Kidney epithelial cell (primary cell): ENCODE measurements at places on chromosomes 7 and 10.
A peak's percentile ranks its signal among the peaks of the same experiment; 100 is the strongest.

DNA sequence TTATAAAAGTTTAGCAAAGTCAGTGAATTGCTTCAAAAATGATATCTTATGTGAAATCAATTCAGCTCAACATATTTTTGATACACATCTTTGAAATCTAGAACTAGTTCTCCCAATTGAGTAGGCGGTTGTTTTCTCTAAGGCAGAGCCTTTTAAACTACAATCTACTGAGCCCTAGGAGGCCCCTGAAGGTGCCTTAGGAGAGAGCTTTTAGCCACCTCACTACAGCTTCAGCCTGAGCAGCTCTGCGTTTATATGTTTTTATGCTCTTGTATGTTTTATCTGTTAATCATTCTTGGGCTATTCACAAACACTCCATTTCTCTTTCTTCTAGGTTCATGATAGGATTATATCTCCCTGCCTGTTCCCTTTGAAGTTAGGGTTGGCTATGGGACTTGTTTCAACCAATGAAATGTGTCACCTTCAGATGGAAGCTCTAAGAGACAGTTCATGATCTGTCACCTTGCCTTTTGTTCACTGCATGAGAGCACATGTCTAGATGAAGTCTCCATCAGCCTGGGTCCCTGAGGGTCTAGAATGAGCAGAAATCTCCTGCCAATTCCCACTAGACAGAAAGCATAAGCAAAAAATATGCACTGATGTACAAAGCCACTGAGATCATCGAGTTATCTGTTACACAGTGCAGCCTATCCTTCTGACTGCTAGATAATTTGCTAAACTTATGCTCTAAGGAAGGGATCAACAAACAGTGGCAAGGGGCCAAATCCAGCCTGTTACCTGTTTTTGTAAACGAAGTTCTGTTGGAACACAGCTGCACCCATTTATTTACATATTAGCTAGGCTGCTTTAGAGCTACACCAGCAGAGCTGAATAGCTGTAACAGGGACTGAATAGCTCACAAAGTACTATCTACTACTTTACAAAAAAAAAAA lies 128.5 kb upstream of the CDK1 start:
- no peak for DNase-seq

DNA sequence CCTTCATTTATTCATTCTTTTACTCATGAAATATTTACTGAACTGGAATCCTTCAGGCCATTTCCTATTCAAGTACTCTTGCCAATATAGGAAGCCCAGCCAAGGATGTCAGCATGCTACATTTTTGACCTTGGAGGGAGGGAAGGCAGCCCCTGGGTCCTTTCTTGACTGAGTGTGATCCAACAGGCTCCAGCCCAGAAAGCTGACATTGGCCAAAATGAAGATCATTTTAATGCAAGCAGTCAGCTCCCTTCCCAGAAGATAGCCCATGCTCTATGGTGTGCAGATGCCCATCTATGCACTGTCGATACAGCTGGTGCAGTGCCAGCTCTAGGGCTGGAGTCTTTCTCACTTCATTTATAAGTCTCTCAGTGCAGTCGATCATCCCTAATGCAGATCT lies 646.0 kb downstream of the KCNMA1 start:
- DNase-seq, result no peak

GRCh38 chr10:100311298-100311697 lies 18.7 kb downstream of the PKD2L1 start:
- DNase-seq, result no peak

- no peak for DNase-seq
Measured at GRCh38 chr10:31660300-31660699, 268.3 kb downstream of the ARHGAP12 start.

DNA sequence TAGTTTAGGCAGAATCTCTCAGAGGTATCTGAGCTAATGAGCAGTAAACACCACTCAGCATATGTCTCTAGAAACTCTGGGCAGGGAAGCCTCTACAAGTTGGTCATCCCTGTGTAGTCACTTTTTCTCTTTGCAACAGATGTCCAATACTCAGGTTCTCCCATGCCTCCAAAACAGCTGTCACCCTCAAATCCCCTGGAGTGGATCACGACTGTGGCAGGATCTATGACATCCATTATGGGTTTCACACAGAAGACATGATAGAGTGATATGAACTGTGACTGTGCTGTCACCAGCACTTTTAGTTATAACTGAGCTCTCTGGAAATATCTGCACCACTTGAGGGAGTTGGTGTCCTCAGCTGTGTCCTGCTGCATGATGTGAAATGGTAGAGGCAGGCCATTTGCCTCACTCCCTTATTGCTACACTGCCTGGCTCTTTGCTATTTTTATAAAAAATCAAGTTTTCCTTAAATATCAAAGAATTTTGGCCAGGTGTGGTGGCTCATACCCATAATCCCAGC lies 24.1 kb upstream of the ZNRF2 start:
- DNase-seq, result no peak

DNA sequence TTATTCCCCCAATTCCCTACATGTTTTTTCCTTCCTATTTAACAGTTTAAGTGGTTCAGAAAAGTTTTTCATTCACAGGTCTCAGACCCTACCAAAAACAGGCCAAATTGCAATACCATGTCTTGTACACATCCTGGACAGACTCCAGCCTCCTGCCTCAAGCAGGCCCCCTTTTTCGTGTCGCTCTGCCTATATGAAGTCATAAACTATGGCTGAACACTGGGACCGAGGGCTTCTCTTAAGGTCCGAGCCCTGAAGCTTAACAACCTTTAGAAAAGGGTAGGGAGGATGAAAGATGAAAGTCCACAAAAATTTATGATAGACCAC lies 1.4 kb downstream of the FBXW4 start:
- no peak for DNase-seq

DNA sequence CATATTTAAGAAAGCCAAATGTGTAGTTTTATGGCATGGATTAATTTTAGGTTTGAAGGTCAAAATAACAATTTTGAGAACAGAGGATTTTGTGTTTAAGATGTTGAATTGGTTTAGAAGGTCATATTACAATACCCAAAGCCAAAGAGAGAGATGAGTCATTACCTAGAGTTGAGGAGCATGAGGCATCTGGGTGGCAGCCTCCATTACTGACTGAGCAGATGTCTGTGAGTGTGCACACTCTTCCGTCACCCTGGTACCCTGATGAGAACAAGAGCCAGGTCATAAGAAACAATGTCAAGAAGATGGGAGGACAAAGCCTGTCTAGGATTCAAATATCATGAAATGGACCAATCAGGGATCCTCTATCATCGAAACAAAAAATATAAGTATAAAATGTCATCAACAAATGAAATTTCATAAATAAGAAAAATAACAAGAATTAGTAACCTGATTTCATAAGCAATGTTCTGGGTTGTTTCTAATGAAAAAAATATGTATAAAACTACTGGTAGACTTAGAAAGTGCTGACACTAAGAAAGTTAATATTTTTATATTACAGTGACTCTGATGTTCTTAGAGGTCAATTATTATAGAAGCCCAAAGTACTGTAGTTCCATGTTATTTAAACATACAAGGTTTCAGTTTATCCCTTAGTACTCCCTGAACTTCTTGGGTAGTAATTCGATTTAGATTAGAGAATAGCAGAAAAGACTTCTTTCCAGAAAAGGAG lies 20.0 kb downstream of the CUBN start:
- no peak for DNase-seq

- DNase-seq, result peak; percentile 90
Measured at GRCh38 chr7:148772297-148773089, 73.8 kb downstream of the CUL1 start.

DNA sequence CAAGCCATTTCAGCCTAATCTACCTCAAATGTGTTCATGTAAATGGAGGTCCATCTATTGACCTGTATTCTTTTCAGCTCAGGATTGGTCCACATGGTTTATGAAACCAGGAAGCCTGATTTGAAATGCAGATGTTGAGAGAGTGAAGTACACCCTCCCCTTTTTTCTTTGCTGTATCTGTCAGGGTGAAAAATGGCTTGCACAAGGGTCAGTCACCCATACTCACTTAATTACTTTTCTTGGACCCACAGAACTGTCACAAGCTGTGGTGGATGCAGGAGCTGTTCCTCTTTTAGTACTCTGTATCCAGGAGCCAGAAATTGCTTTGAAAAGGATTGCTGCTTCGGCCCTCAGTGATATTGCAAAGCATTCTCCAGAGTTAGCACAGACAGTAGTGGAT lies 41.2 kb downstream of the SPAG6 start:
- no peak for DNase-seq

- DNase-seq, result no peak
Measured at GRCh38 chr10:75286901-75287300, 51.1 kb upstream of the COMTD1 start.

GRCh38 chr10:17954861-17955260 lies 3.1 kb downstream of the SLC39A12 start:
- no peak for DNase-seq

GRCh38 chr10:117126034-117126433 lies 12.0 kb downstream of the VAX1 start:
- no peak for DNase-seq

- DNase-seq, result no peak
Measured at GRCh38 chr10:70885481-70885880, 2.9 kb downstream of the PCBD1 start.

- DNase-seq, result no peak
Measured at GRCh38 chr7:70419526-70420380, 712.2 kb upstream of the GALNT17 start.

DNA sequence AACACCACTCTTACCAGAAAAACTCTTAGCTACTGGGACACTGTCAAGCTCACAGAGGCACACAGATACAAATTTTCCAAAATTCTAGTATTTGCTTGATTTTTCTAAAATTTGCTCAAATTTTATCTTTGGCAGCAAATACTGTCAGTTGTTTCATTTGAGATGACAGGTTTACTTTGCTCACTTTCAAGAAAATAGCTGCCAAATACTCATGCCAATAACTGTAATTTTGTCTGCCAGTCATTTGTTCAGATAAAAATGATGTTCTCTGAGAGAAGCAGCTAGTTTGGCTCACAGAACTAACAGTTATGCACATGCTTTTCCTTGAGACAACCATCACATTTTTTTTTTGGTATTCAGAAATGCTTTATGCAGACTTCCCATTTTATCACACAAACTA lies 82.8 kb downstream of the LRRC18 start:
- no peak for DNase-seq

GRCh38 chr7:101410743-101411507 lies 48.2 kb downstream of the COL26A1 start:
- DNase-seq, result no peak

GRCh38 chr10:9800011-9800410 lies 1217.7 kb upstream of the CELF2 start:
- no peak for DNase-seq

DNA sequence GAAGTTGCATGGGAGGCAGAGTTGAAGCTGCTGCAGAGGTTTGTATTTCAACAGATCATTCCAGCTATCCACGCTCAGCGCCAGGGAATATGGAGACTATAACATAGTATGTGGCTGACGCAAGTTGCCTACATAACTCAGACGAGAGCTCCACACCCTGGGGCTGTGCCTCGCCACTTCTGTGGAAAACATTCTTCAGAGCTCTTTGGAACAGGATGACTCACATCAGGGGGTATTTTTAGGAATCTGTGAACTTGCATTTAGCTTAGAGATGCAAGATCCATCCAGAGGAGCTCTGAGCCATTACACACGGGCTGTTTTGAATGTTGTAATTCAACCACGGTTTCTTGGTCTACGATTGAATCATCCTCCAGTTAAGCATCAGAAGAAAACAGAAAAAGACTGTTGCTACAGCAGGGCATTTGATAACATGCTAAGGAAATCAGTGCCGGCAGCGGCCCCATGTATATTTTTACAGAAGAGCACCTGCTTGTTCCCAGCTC lies 481.5 kb upstream of the AKR1E2 start:
- peak; percentile 97 for DNase-seq

GRCh38 chr7:54729107-54729506 lies 29.9 kb downstream of the SEC61G start:
- DNase-seq, result no peak

DNA sequence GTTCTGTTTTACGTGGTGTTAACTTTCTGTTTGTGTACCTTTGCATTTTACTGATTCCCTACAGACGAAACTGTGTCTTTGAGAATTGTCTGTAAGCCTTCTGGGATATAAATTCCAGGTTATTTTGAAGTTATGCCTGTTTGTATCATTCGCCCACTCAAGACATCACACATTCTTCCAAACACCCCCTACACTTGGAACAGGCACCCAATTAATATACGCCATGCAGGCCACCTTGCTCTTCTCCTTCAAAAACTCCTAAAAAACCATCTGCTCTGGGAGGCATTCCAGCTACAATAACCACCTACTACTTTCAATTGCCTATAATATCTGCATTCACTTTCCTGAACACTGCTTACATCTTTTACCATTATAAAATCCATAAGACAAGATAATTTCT lies 453.3 kb downstream of the DGKB start:
- DNase-seq, result no peak

GRCh38 chr7:25132430-25132829 lies 7.4 kb upstream of the CYCS start:
- no peak for DNase-seq

DNA sequence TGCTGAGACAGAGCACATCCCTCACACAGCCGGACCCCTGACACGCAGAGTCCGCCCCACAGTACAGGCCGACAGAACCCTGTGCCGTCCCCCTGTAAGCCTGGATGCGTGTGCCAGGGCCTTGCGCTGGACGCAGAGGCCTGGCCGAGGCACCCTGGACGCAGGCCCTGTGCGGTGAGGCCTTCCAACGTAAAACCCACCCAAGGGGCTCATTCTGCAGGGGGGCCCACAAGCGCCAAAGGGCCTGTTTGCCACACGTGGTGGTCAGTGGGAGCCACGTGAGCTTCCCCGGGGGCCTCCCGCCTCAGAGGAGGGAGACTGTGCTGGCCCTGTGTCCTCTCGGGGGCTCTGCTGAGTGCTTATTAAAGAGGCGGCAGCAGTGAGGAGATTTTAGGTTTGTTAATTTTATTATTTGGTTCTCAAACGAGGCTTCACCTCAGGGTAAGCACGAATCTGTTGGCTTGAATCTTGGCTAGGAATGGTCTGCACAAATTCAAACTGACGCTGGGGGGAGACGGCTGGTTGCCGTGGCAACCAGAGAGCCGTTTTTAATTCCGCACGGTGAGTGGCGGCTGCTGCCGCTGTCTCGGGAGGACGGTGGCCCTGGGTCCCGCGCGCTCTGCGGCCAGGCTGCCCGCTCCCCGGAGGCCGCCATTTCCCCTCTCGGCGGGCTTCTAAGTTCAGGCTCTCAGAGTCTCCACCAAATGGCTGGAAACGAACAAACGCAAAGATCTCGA lies 4.9 kb upstream of the ADGRA1 start:
- no peak for DNase-seq

DNA sequence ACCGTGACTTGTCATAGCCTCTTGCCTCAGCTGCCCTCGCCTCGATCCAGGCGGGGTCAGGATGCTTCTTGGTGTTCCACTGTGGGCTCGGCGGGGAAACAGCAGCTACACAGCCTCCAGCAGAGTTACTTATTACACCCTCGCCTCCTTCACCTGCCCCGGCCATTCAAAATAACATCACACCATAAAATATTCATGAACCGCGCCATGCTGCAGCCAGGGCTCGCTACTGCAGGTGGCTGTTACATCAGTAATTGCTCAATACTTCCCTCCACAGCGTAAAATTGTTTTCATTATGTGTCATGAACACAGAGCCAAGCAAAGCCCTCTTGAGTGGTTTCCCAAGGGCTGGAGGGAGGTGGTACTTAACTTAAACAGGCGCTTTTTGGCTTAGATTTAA lies 241.5 kb upstream of the SP8 start:
- DNase-seq, result peak; percentile 79

- DNase-seq, result no peak
Measured at GRCh38 chr7:87413029-87413428, 62.5 kb downstream of the ABCB4 start.
